ENCODE measurements at places on chromosomes 3 and 15. TPM values are rescaled to one million over a fixed set of nuclear protein-coding genes. Genes with fewer than 3 reads are reported as not detected.

SNX33 gene
- total RNA-seq = 7.1 TPM

TMCO5A gene
- not detected for total RNA-seq

DNA sequence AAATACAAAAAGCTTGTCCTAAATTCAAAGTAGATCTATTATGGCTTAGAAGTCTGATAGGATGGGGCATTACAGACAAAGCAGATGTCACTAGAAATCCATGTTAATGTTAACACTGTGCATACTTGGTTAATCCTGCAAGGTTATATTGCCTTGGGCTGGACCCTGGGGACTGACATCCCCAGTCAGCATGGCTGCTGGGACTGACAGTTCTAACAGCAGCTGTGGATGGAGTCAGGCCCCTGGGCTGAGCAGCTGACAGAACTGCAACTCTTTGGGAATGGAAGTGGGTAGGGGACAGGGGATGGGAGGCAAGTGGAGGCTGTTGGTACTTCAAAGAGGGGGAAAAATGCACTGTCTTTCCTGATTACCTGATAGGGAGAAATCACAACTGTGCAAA, 7.5 kb downstream of the P2RY1 start:
- no peak for DNase-seq

DNA sequence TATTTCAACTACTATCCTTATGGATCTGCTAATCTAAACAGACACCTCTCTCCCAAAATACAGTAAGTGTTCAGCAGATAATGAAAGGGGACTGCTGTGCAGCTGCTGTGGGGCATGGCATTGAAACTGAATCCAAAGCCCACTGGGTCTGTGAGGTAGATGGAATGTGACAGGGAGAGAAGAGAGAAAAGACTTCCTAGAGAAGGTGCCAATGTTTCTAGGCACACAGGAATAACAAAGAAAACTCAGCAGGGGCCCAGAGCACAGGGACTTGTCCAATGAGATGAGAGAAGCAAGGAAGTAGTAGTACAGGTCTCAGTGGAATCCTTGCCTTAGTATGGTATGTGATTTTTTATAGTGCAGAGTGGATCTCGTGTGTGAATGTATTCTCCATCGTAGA, 457.8 kb downstream of the IL5RA start:
- no peak for DNase-seq

DNA sequence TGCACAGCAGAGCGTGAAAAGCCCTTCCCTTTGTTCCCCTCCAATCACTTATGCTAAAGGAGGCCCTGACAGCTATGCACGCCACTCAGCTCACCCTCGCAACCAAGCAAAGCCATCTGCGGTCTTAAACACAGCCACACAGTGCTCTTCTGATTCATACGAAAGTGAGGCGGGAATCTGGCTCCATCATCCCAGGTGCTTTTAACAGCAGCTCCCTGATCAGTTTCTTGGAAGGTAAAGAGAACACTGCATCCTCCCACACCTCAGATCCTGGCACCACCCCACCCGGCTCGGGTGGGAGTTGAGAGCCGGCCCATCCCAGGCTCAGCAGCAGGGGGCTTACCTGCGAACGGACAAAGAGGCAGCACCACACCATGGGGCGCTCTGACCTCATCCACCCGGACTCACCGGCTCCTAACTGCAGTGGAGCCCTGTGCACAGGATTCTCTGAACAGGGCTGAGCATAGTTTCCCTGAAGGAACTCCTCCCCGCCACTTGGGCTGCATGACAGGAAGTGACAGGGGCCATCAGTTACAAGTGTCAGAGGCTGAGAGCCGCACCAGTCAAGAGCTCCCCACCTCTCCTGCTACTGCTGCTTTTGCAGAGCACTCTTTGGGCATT, 114.3 kb upstream of the ARHGEF3 start:
- no peak for DNase-seq

- DNase-seq = peak; percentile 90
Measured at GRCh38 chr15:23687143-23687470, at the start of gene NDN. Gene NDN, minus strand, starts transcription at chr15:23687305. Its CDS starts 88 bp downstream, at chr15:23687217.

DNA sequence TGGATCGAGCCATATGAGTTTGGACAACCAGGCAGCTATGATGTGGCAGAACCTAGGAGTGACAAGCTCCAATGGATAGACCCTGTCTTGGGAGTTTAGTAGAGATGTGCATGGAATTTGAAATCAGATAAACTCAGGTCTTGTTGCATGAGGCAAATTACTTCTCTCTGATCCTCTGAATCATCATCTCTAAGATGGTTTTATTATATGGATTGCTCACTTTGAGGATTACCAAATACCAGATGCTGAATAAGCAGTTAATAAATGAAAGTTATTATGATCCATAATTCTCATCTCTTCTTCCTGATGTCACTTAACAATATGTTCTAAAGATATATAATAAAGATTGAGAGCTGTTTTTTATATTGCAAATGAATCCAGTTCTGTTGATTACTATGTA, 622.2 kb downstream of the NTRK3 start:
- no peak for DNase-seq

DNA sequence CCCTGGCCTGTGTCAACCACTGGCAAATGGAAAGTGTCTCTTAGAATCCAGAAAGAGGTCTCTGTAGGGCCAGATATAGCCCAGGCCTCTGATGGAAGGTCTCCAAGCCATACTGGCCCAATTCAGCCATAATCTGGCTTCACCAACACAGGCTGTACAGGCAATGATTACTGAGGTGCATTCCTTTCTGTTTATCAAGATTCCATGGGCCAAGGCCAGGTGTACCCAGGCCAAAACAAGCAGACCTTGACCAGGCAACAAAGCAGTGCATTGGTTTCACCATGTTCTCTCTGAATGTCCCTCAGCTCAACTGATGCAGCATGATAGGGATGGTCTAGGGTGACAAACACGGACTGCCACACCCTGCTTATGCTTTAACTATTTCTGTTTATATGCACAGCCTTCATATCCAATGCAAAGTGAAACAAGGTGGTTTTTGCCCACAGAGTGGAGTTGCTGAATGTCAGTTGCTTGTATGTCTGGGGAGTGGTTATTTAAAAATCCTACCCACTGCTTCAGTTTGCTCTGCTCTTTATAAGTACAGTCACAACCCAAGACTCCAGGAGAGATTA, 25.2 kb downstream of the CCNL1 start:
- DNase-seq = no peak

Data from Daoy (cell line).